ENCODE measurements at places on chromosomes 12 and 14. TPM values are rescaled to one million over a fixed set of nuclear protein-coding genes. Genes with fewer than 3 reads are reported as not detected.
A peak's percentile ranks its signal among the peaks of the same experiment; 100 is the strongest.

DNA sequence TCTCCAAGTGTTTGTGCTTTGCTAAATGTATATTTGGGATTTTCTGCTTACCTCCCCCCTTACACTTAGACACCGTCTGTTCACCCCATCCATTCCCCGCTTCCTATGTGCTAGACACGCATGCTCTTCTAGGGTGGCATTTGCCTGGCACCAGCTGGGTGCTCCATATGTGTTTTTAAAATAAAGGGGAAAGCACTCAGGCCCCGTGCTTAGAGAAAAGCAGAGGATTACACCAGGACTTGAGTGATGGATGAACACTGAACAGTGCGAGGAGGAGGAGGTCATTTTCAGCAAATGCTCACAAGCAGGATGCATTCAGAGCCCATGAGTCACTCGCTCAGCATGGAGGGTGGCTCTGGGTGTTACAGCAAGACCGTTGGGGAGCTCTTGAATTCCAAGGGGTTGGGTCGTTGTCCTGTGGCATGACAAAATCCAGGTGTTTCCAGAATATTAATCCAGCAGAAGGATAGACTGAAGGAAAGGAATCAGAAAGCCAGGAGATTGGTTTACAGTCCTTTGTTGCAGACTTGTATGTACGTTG, 2.9 kb upstream of the BDKRB1 start:
- no peak for DNase-seq

TMEM132C gene
- total RNA-seq, result 3.9 TPM

DNA sequence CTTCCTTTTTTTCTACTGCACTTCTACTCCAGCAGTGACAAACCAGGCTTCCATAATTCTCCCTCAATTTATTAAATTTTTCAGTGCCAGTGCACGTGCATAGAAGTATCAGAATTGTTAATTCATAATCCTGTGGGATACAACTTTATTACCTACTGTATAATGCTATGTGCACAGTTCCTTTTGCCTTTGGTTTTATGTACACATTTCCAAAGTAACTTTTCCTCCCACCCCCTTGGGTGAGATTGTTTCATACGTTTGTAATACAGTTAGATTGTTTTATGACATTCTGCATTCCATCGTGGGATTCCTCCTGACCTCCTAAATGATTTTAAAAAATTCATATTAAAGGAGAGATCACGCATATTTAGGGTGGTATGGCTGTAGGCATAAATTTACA, 128.1 kb downstream of the TTC6 start:
- no peak for DNase-seq

GRCh38 chr12:131260954-131261353, 307.2 kb downstream of the ADGRD1 start:
- DNase-seq, result no peak

CFAP73 gene
- total RNA-seq, result not detected

GRCh38 chr14:100033347-100034075, 31.7 kb upstream of the EVL start:
- DNase-seq, result no peak

- peak; percentile 68 for DNase-seq
Observed at GRCh38 chr14:70096866-70097265, 91.9 kb downstream of the SLC8A3 start.

DNA sequence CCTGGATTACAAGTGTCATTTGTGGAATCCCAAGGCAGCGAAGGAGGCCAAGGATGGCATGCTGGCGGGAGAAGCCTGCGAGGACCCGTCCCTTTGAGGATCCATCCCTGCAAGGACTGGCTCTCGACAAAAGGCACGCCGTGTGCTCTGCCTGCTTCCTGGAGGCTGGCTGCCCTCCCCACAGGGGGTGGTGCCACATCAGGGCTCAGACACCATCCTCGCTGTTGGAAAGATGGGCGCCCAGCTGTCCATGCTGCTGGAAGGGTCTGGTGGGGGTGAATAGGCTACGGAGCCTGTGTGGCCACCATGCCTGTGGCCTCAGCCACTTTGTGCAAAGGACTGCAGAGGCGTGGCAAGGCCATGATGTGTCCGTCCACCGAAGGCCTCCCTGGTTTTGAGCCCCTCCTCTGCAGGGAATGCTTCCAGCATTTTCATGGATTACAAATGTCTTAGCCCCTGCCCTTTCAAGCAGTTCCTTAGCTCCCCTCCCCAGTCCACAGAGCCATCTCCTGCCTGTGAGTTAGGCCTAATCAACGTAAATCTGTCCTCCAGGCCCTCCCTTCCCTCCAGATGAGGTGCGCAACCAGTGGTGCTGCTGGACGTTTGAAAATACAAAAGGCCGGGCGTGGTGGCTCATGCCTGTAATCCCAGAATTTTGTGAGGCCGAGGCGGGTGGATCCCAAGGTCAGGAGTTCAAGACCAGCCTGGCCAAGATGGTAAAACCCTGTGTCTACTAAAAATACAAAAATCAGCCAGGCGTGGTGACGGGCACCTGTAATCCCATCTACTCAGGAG, 22.1 kb downstream of the ZBTB42 start:
- DNase-seq, result no peak

DNA sequence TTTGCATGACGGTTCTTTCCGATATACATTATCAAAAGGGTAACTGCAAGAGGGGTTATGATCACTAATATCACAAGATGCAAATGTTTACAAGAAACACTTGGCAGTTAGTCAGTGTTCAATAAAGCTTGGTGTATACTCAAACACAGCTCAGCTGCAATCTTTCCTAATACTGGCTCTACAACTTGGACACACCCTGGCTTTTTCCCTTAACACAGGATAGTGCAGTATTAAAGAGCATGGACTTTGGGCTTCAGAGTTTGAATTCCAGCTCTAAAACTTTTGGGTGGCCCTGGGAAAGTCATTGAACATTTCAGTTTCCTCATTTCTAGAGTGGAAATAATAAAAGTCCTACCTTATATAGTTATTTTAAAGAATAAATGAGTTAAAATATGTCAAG, 107.0 kb downstream of the HECTD4 start:
- DNase-seq, result no peak

PMEL gene
- 301 TPM for total RNA-seq

CD27 gene
- 0.43 TPM for total RNA-seq

P2RX2 gene
- 0.15 TPM for total RNA-seq

GRCh38 chr14:32473464-32473855, 144.4 kb downstream of the AKAP6 start:
- no peak for DNase-seq

DNA sequence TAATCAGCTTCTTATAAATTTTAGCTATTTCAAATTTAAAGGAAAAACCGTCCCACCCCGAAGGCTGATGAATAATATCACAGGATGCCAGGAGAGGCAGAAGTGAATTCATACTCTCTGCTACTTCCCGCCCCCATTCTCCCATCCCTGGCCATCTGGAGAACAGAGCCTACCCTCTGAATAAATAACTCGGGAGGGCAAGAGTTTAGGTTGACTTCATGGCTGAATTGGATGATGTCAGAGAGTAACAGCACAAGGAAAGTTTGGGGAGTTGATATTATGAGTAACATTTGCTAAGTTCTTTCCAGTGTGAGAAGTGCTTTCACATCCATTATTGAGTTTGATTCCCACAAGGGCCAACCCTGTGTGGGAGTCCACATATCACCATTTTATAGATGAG, 241.6 kb downstream of the EGLN3 start:
- no peak for DNase-seq

GRCh38 chr12:19234171-19234704, 104.7 kb downstream of the PLEKHA5 start:
- DNase-seq, result no peak

TSHR gene
- total RNA-seq, result not detected

SNAPC1 gene
- total RNA-seq, result 27.8 TPM

GRCh38 chr12:67193704-67194103, 75.5 kb upstream of the CAND1 start:
- DNase-seq, result peak; percentile 70

GRCh38 chr14:35879654-35880249, 53.6 kb downstream of the BRMS1L start:
- peak; percentile 18 for DNase-seq

GRCh38 chr12:39931231-39931630, 174.7 kb downstream of the SLC2A13 start:
- DNase-seq, result no peak

GAPDH gene
- 3,866 TPM for total RNA-seq

- DNase-seq, result no peak
Observed at GRCh38 chr12:108955225-108955835, 65.5 kb downstream of the SVOP start.

GRCh38 chr14:104680056-104680805, 9.2 kb upstream of the INF2 start:
- DNase-seq, result no peak

FAM161B gene
- 0.13 TPM for total RNA-seq

DNA sequence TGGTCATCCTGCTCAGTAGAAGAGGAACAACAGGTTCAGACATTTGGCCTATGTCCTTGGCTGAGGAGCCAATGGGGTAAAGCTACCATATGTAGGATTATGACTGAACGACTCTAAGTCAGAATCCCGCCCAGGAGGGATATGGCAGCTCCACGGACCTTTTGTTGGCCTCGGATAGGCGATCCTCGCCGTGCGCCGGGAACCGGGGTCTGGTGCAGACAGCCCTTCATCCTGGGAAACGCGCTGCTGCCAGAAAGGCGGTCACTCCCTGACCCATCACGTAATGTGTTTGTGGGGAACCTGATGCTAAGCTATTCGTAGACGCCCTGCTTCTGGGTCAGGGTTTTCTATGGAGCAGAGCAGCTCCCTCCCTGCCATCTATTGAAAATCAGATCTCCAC, 178.9 kb upstream of the ALG10B start:
- no peak for DNase-seq

TAS2R8 gene
- total RNA-seq, result 0.22 TPM

DNA sequence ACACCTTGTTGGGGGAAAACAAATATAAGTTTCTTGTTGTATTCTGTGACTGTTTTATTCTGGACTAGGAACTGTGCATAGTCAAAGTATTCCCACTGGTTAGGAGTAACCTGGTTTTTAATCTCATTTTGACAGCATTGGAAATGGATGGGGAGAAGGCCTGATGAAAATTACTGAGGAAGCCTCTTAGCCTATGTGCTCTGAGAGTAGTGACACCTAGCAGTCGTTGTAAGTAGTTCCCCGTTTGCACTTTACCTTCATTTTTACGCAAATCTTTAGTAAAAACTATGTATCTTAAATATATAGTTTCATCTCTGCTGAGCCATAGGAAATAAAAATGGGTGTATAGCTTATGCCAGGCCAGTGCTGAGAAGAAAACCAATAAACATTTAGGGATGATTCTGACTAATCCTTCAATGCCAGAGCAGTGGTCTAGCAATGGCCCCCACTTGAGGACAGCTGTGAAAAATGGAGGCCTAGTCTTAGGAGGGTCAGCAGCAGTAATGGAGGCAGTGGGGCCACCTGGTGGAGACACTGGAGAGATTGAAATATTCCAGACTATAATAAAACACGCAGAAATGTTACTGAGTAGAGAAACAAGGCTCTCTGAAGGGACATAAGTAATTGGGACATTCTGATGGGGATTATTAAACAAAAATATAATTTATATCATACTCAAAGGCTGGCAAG, 133.2 kb upstream of the NOVA1 start:
- peak; percentile 67 for DNase-seq

ZC3H10 gene
- total RNA-seq, result 10.8 TPM

SCN8A gene
- total RNA-seq, result 14.2 TPM

GRCh38 chr12:54341378-54342300, 16.7 kb downstream of the COPZ1 start:
- peak; percentile 90 for DNase-seq

DNA sequence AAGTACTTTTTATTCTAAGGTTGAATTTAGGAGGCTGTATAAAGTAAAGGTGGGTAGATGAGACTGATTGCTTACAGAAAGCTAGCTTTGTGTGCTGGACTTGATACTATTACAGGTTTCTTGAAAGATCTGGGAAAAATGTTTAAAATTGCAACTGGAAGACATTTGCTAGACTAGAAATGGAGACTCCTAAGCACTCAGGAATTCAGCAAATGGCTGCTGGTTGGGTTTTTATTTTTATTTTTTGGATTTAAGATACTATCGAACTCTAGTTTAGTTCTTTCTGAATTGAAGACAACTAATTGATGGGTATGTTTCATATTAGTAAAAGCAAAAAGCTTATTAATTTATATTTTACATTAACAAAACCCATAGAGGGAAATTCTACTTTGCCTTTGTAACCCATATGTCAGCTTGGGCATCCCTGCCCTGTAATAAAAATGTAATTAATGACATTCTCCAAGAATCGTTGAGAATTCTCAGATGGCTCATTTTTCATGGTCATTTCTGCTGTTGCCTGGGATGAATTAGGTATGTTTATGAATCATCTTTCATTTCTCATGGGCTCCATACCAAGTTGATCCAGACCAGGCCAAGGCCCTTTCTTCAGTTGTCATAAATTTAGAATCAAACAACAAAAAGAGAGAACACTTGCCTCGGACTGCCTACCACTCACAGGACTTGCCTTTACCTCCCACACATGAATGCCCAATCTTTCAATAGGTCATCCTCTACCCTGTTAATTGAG, 102.1 kb downstream of the ERGIC2 start:
- DNase-seq, result no peak

RNFT2 gene
- 26.9 TPM for total RNA-seq

RFX4 gene
- total RNA-seq, result 3.4 TPM

- DNase-seq, result no peak
Observed at GRCh38 chr12:52197371-52198231, 5.8 kb upstream of the KRT80 start.

- DNase-seq, result no peak
Observed at GRCh38 chr12:122048151-122048550, 26.5 kb downstream of the BCL7A start.

- no peak for DNase-seq
Observed at GRCh38 chr12:87704374-87704773, 324.8 kb downstream of the C12orf50 start.

LPAR5 gene
- total RNA-seq, result 0.04 TPM

C12orf54 gene
- total RNA-seq, result not detected

DNA sequence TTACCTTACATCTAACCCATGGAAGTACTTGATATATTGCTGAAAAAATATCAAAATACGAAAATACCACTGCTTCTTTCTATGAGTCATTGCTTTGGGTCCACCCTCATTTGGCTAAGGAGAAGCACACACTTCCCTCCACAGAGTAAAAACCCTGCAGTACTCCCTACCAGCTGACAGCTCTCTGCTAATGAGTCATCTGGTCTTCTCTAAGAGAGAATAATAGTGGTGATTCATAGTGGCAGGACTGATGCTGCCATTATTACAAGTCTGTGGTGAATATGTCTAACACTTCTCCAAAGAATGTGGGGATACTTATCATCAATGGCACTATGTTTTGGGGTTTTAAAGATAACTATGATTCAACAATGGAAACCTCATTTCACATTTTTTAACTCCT, 90.7 kb downstream of the PPFIA2 start:
- DNase-seq, result no peak

GRCh38 chr12:64500394-64500793, 48.5 kb downstream of the TBK1 start:
- no peak for DNase-seq
